ENCODE measurements at places on chromosomes 13 and 19.

GRCh38 chr19:8705742-8706141 is 7.1 kb upstream of the ACTL9 start:
- DNase-seq = no peak

DNA sequence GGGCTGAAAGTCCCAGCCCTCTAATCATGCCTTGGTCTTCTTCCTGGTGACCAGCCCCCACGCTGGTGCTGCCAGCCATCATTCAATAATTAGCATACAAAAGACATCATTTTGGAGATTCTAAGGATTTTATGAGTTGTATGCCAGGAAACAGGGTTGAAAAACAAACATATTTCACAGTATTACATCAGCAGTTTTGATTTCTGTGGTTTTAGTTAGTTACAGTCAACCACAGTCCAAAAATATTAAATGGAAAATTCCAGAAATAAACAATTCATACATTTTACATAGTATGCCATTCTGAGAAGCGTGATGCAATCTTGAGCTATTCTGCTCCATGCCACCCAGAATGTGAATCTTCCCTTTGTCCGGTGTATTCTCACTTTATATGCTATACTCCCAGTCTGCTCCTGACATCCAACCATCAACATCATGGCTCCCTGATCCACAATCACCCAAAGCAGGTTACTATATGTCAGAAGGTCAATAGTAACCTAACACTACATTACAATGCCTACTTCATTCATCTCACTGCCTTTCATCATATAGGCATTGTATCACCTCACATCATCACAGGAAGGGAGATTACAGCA is 49.2 kb downstream of the STOML3 start:
- no peak for DNase-seq

DNA sequence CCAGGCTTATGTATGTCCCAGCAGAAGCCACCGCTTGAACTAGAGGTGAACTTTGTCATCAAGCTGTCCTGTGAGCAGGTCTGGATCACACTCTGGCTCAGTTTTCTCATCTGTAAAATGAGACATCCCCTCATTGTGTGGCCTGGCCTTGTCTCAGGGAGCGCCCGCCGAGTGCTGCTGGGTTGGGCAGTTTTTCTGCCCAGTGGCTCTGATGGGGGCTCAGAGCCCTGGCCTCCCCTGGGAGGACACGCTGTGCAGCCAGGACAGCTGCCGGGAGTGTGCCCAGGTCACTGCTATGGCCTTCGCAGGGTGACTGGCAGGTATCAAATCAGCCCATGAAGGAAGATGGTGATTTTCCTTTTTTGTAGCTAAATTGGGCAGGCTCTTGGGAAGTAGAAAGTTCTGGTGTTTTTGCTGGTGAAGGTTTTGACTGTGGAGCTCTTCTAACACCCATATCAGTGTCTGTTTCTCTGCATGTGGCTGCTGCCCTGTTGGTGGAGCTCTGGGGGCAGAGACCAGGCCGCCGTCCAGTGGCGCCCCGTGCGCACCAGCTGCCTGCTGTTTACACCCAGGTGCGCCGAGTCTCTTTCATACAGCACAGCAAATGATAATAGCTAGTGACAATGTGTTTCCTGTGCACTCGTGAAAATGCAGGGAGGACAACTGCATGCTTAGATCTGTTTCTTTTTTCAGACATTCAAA is 40.8 kb downstream of the SLC7A9 start:
- DNase-seq = no peak

DNA sequence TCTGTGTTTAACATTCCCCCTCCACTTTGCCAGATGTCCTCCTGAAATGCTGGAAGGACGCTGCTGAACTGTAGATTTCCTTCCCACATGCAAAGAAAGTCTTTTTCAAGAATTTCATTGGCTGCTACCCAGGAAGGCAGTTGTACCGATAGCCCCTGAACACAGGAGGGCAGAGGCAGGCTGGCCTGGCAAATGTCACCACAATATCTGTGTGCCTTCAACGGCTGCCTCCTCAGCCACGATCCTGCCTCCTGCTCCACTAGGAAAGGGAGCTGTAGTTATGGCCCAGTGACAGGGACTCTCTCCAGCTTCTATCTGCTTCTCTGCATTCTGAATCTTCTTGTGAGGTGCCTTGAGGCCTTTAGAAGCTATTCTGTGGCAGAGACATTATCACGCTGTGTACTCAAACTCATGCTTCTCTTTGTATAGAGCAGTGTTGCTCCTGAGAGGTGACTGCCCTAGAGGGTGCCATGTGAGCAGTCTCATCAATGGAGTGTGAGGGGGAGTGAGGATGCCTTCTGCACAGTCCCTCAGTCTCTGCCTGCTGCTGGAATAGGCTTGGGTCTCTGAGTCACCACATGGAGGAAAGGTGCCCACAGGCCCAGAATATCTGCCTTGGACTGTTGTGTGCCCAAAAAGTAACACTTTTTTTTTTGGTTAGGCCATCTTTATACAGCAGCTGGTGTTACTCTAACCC is 279.8 kb downstream of the DNAJC15 start:
- DNase-seq = peak; percentile 87

DNA sequence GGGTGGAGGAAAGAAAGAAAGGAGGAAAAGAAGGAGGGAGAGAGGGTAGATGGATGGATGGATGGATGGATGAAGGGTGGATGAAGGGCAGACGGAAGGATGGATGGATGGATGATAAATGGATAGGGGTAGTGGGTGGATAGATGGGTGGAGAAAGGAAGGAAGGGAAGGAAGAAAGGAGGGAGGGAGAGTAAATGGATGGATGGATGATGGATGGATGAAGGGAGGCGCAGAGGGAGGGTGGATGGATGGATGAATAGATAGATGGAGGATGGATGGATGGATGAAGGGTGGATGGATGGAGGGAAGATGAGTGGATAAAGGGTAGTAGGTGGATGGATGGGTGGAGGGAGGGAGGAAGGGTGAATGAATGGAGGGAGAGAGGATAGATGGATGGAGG is 41.2 kb downstream of the CPAMD8 start:
- DNase-seq = no peak

DNA sequence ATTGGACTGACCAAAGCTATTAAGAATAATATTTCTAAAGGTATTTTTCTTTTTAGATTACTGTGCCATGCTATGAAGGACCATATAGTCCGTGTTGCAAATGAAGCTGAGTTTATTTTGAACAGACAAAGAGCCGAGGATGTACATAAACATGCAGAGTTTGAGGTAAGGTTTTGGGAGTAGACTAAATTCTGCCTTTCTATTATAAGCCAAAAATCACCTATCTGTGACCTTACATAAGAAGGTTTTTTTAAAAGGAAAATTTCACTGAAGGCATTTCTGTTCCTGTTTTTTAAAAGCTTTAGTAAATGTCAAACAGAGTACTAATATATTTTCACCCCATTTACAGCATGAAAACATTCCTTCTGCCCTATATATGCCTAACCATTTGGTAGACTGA is 127.4 kb downstream of the MAB21L1 start:
- DNase-seq = no peak

DNA sequence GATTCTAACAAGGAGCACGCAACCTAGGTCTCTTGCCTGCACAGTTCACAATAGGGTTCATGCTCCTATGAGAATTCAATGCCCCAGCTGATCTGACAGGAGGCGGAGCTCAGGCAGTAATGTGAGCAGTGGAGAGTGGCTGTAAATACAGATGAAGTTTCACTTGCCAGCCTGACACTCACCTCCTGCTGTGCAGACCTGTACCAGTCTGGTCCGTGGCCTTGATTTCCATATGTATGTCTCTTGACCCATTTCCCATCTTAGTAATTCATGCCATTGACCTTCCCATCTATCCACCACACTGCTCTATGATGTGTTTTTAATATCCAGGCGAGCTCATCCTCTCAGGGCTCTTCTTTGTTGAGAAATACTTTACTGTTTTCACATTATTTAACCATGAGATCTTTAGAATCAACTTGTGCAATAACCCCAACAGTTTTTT is 95.2 kb downstream of the LRCH1 start:
- DNase-seq = no peak

DNA sequence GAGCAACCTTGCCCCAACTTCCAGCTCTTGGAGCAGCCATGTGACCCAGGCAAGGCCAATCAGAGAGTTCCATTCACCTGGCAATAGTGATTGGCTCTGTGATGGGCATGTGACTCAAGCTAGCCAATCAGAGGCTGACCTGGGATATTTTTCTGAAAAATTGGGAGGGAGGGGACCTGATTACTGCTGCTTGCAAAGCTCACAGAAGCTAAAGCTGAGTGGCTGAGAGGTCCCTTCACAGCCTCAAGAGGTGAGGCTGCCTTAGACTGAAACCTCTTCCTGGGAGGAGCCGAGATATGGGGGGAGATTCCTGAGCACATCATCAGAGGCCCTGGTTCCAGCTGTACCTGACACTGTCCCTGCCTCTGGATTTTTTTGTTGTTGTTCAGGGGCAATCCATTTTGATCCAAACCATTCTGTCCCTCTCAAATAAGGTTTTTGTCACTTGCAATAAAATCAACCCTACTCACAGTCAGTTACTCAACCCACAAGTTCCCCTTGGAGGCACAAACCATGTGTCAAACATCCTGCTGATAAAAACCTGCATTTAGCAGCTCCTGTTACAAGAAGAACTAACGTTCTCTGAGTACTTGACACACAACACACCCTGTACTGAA is 4.8 kb downstream of the CIB3 start:
- no peak for DNase-seq

DNA sequence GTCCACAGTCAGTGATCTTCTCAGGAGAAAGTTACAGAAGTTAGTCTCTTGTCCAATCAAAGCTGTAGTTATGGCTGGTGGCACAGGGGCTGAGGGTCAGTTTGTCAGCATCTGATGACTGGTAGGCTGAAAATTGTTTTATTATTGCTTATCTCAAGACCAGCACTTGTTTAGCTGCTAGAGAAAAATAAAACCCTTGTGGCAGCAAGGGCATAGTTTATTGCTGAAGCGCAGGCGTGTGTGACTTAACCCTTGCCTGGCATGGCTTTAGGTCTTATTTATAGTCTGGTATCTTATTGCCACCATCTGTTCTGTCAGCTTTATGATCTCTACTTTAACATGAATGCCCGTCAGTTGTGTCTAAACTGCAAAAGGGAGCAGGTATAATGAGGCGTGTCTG is 154.7 kb downstream of the USP12 start:
- DNase-seq = no peak

- no peak for DNase-seq
These were observed 62.4 kb downstream of the SERTM1 start for GRCh38 chr13:36736119-36736726.

DNA sequence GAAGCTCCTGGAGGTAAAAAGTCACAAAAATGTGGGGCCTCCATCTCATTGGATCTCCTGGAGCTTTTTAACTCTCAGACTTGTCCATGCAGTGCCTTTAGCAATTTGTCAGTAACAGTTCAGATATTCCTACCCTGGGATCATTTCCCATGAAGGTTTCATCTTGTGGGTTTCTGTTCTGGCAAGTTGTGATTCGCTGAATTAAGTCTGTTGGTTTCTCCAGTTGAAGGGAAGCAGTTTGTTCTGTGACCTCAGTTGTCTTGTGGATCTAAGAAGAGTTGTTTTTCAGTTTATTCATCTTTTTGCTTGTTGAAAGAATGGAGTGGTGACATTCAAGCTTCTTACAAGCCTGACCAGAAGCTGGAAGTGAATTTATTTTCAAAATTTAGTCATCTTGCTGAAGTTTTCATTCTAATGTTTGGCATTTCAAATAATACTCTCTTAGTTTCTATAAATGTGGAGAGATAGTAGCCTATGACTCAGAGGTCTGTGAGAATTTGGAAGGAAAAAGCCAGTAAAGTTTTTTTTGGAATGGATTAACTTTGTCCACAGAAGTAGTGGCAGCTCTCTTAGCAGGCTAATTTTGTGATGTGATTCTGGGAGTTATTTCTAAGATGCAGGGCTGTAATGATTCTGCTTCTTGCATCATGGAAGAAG is 120.1 kb upstream of the CSNK1A1L start:
- DNase-seq = no peak

All from posterior cingulate gyrus (tissue), 11 donors.